CD4-positive, alpha-beta memory T cell (primary cell): ENCODE measurements at places on chromosomes 13 and 19. TPM values are rescaled to one million over a fixed set of nuclear protein-coding genes. Genes with fewer than 3 reads are reported as not detected.
A peak's percentile ranks its signal among the peaks of the same experiment; 100 is the strongest.

The WDR88 gene
- 0.28 TPM for polyA plus RNA-seq

The ATP1A3 gene
- polyA plus RNA-seq: 0.95 TPM

The NCAN gene
- not detected for polyA plus RNA-seq

The ZNF625 gene
- polyA plus RNA-seq: not detected

The NXNL1 gene
- polyA plus RNA-seq: not detected

The ZNF729 gene
- polyA plus RNA-seq: not detected

The TRAPPC5 gene
- polyA plus RNA-seq: 153 TPM

The TSHZ3 gene
- 0.57 TPM for polyA plus RNA-seq

The CCNA1 gene
- polyA plus RNA-seq: not detected

GRCh38 chr19:9914315-9915207 lies 21.8 kb downstream of the OLFM2 start:
- peak; percentile 81 for DNase-seq

- no peak for DNase-seq
These were observed 15.7 kb downstream of the FEM1A start for GRCh38 chr19:4807188-4807587.

- DNase-seq: no peak
These were observed 851.0 kb upstream of the KLHL1 start for GRCh38 chr13:70959035-70959775.

DNA sequence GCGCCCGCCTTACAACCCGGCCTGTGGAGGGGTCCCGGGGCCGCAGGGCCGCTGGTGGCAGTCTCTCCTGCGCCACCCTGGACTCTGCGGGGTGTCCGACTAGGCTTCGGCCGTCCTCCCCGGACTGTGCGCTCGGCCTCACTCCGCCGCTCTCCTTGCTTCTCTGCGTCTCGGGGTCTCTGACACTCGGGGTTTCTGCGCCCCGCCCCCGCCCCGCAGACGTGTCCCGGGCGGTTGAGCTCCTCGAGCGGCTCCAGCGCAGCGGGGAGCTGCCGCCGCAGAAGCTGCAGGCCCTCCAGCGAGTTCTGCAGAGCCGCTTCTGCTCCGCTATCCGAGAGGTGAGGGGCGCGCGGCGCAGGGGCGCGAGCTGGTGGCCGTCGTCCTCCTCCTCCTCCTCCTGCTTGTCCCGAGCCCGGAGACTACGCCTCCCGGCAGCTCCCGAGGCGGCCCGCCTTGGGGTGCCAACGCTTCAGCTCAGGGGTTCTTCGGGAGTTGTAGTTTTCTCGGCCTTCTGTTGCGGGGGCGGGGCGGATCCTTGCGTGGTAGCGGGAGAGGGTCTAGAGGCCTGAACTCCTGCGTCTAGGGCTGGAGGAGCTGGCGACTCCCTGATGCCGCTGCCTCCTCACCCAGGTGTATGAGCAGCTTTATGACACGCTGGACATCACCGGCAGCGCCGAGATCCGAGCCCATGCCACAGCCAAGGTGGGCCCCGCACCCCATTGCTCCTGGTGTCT lies 627 bp downstream of the LIN7B start:
- DNase-seq: peak; percentile 58

- DNase-seq: no peak
These were observed 29.0 kb upstream of the CEBPG start for GRCh38 chr19:33344573-33344925.

DNA sequence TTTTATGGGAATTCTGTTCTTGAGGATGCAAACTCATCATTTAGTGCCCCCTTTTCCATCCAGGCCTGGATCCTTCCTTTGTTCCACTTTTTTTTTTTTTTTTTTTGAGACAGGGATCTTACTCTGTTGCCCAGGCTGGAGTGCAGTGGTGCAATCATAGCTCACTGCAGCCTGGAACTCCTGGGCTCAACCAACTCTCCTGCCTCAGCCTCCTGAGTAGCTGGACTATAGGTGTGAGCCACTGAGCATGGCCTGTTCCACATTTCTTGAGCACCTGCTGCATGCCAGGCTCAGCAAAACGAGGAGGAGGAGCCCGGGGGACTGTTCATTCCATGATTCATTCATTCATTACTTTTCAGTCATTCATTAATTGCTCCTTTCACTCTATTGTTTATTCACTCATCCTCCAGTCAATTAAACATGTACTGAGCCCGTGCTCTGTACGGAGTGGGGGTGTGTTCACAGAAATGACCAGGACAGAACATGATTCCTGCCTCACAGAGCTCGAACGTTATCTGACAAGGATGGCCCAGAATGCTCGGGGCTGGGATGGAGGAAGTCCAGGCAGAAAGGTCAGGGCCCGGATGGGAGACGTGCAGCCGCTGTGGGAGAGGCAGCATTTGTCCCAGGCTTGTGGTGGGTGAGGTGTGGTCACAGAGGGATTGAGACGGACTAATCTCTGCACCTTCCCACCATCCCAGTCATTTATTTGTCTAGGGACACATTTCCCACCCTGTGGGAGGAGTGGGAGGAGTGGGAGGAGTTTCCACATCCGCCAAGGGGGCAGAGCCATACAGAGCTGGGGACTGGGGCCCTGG lies 51.2 kb upstream of the SHKBP1 start:
- DNase-seq: no peak

- DNase-seq: no peak
These were observed 26.8 kb upstream of the MTIF3 start for GRCh38 chr13:27476943-27477703.

DNA sequence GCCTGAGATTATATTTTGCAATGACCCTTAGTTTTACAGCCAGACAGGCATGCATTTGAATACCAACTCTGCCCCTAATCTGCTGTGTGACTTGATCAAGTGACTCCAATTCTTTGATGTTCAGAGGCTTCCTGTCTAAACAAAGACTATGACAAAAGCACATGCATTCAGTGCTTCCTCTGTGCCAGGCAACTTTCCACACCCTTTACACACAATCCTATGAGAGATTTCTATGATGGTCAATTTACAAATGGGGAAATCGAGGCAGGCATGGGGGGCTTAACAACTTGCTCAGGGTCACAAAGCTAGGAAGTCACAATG lies 3.7 kb upstream of the LYPD3 start:
- DNase-seq: peak; percentile 59

- DNase-seq: no peak
These were observed 12.9 kb upstream of the MICU2 start for GRCh38 chr13:21616880-21617279.

DNA sequence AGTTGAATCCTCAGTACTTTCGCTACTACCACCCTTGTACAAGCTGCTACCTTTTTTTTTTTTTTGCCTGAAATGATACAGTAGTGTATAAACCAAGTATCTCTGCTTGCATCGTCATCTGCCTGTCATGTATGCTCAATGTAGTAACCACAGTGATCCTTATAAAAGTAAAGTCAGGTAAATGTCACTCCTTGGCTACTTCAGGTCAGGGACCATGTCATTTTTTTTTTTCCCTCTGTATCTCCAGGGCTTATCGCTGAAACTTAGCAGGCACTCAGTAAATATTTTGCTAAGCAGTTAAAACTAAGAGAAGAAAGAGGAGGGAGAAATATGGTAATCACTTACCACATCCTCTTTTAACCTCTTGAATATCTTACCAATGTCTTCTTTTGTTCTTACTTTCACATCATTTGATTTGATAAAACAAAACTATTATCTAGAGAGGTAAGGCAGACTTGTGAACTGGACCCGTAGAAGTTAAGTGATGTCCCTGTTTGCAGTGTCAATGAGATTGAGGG lies 96.8 kb upstream of the KLF12 start:
- DNase-seq: peak; percentile 51

- no peak for DNase-seq
These were observed 226.3 kb downstream of the TBC1D4 start for GRCh38 chr13:75255653-75256052.

DNA sequence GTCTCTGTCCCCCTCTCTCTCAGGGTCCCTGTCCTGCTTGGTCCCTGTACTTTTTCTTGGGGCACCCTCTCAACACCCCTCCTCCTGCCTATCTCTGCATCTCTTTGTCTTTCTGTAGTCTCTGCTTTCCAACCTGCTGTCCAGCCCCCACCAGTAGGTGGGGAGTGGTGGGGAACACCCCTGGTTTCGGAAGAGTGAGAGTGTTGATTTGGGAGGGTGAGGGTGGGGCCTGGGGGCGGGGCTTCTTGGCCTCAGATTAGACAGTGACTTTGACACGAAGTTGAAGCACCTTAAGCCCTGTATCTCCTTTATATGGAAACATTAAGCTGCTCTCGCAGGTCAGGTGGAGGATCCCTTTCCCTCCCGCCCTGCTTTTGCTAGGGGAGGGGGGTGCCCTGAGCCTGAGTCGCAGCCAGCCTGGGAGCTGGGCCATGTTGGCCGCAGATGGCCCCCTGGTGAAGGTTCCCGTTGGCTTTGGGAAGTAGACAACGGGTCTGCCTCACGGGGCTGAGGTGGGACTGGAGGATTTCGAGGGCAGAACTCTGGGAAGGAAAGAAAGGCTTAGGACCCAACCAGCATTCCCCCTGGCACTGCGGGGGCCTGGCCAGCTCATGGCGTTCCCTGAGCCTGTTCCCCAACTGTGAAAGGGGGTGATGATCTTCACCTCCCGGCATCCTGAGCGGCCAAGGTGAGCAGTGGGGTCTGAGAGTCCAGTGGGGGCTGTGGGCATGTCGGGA lies at the start of gene KCNJ14:
Gene KCNJ14, plus strand, starts transcription at position 404 of the 737 bp plus-strand sequence. CDS start 6,151 bp downstream, outside the sequence.
- no peak for DNase-seq

GRCh38 chr19:56905631-56906150 lies 65.2 kb upstream of the PEG3 start:
- DNase-seq: no peak

DNA sequence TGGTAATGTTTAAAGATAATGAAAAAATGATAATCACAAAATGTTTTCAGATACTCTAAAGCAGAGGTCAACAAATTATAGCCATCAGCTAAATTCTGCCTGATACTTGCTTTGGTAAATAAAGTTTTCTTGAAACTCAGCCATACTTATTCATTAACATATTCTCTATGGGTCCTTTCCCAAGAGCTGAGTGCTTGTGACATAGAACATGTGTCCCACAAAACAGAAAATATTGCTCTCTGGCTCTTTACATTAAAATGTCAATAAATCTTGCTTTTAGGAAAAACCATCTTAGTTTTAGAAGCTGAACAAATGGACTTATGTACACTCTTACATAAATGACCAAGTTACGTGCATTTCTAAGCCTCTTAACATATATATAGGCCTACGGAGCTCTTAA lies 307.1 kb downstream of the DCT start:
- no peak for DNase-seq

- no peak for DNase-seq
These were observed 69.5 kb upstream of the TDRD3 start for GRCh38 chr13:60327511-60327910.

DNA sequence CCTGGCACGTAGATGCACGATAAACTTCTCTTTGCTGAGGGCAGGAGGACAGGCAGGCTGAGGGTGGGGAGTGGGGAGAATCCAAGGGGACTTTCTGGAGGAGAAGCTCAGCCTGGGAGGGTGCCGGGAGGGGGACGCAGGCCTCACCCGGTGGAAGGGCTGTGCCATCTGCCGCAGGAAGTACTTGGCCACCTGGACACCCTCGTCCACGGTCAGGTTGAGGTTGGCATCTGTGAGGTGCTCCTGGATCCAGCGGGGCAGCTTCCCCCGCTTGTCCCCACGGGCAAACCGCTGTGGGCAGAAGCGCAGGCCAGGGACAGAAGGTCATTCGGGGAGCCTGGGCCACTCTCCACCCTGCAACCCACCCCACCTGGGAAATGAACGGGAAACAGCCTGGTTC lies 11.5 kb downstream of the KLC3 start:
- DNase-seq: no peak

GRCh38 chr13:74067818-74068217 lies 66.4 kb downstream of the KLF12 start:
- DNase-seq: no peak

- no peak for DNase-seq
These were observed 1278.8 kb upstream of the MIR17HG start for GRCh38 chr13:90068658-90069057.

- no peak for DNase-seq
These were observed 58.6 kb upstream of the SPRY2 start for GRCh38 chr13:80399340-80400163.

DNA sequence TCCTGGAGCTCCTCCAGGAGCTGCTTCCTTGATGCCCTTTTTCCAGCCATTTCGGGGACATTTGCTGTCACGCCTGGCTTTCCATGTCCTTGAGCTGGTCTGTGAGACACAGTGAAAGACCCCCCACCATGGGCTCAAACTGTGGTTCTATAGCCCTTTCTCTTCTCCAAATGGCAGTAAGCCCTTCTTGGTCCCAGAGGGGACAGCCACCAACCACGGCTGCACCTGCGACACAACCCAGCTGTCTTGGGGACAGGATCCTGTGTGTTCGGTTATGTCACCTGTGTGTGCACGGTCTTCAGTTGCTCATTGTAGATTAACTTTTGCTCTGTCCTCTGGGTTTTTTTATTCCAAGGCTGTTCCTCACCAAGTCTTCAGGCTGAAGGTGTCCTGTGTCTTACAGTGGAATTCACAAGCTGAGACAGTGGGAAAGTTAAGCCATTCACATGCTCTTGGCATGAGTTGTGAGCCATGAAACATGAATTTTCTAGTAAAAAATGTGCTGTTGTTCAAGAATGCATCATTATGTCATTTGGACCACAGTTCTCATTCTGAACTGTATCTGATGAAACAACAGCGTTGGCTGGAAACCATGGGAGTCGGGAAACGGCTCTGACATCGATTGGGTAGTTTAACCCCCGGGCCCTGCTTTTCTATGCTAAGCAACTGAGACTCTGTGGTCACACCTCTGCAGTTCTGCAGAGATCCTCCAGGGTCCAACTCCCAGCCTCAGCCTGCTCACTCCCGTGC lies 129.5 kb upstream of the MCF2L start:
- no peak for DNase-seq

- no peak for DNase-seq
These were observed 5.2 kb downstream of the LRRC4B start for GRCh38 chr19:50562996-50563395.
